ENCODE measurements at places on chromosomes 3 and 15. TPM values are rescaled to one million over a fixed set of nuclear protein-coding genes. Genes with fewer than 3 reads are reported as not detected.

The PLIN1 gene
- 1.1 TPM for total RNA-seq

The ZBBX gene
- not detected for total RNA-seq

- no peaks in the 10 kb centered on the region for H3K27me3 ChIP-seq
- DNase-seq: peak; percentile 80
- peak overlapping the region; percentile 61 for H3K4me3 ChIP-seq
- H3K4me1 ChIP-seq: peaks cover 46% of the 10 kb centered on the region
- peaks cover 12% of the 10 kb centered on the region for H3K36me3 ChIP-seq
Observed at GRCh38 chr3:119937229-119937628, 155.3 kb downstream of the NR1I2 start.

The FLNB gene
- total RNA-seq: 28.4 TPM

The TEX55 gene
- total RNA-seq: not detected

GRCh38 chr3:80676866-80677265 lies 909.1 kb upstream of the ROBO1 start:
- no peak overlapping the region for H3K4me3 ChIP-seq
- no peak for DNase-seq
- no peaks in the 10 kb centered on the region for H3K36me3 ChIP-seq

The OR4F6 gene
- total RNA-seq: not detected

Data from activated CD8-positive, alpha-beta T cell treated with anti-CD3 and anti-CD28 coated beads for 36 hours (primary cell).